ENCODE measurements at places on chromosomes 7 and 10. TPM values are rescaled to one million over a fixed set of nuclear protein-coding genes. Genes with fewer than 3 reads are reported as not detected.
A peak's percentile ranks its signal among the peaks of the same experiment; 100 is the strongest.

The ATRNL1 gene
- total RNA-seq = 15.1 TPM

DNA sequence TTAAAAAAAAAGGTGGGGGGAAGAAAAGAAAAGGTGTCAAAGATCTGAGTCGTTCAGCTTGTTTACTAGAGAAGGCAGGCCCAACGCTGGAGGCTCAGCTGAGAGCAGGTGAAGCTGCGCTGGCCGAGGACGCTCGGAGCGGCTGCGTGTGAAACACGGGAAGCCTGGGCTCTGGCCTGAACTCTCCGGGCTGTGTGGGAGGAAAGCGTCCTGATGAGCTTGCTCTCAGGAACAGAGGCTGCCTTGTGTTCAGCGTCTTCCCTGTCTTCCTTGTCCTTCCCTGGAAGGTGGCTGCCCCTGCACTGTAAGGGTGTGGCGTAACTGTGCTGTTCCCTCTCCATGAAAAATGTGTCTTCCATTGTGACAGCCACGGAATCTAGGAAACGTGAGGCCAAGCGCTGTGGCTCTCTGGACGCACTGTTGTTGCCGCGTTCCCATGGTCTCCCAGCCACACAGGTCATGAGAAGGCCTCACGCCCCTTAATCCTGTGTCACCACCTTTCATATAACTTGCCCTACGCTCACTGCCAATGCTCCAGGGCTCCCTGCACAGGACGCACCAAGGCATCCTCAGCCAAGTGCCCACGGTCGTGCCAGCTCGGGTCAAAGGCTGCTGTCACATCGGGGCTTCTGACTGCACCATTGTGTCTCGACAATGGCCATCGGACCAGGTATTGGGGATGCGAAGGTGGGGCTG is 15.8 kb downstream of the IL15RA start:
- no peak for DNase-seq

The NUDT5 gene
- 20.8 TPM for total RNA-seq

The NXPH1 gene
- not detected for total RNA-seq

DNA sequence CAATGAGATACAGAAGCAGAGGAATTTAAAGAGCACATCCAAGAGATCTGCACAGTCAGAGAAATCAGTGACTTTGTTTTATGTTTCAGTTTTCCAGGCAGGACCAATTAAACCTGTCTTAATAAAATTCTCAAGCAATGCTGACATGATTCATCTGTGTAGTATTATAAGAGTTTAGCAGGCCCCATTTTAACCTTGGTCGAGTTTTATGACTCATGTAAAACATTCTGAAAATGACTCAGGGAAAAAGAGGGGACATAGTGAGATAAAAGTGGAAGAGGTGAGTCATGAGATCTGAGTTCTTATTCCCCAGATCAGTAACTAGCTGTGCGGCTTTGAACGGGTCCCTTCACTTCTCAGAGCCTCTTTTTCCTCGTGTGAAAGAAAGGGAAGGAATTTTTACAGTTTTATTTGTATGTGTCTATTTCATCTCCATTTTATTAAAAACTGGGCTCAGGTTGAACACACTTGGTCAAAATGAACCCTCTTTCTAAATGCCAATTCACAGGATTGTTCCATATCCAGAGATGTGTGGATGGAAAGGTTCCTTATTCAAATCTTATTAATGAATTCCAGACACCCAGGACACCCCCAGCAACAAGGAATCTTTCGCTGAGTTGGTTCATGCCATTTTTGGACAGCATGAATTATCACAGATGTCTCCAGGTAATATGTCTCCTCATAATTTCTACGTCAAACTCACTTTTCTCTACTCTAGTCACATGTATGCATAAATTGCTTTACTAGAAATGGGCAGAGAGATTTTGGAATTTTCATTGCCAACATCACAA is 143.2 kb downstream of the JAZF1 start:
- no peak for DNase-seq

- no peak for DNase-seq
Observed at GRCh38 chr10:70730955-70731354, 54.2 kb downstream of the TBATA start.

The JAKMIP3 gene
- 0.83 TPM for total RNA-seq

The MEIG1 gene
- not detected for total RNA-seq

The SPDYE9 gene
- not detected for total RNA-seq

GRCh38 chr10:99659868-99660366 is 608 bp downstream of the ENTPD7 start:
- DNase-seq = no peak

DNA sequence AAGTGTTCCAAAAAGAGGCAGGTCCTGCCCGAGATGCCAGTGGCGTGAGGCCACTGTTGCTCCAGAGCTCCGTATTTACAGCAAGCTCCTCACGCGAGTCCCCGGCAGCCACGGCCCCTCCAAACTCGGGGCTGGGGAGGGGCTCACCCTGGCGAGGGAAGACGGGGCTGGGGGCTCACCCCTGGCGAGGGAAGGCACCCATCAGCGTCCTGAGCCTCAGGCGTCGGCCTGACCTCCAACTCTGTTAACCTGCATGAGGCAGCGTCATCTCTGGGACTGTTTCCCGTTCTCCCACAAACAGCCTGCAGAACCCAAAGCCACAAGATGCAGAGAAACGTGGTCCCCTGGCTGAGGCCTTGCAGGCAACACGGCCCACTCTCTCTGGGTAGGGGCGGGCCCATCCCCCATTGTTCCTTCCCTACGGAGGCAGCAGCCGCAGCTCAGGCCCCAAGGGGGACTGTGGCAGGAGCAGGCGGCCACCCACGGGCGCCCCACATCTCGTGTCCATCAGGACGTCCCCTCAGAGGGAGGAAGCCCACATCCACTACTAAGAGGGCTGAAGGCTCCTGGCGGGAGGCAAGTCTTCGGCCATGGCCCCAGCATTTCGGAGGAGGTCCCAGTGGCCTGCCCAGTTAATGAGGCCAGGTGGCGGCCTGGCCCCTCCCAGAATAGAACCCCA is 4.2 kb upstream of the ADGRA1 start:
- no peak for DNase-seq

The CCDC146 gene
- 14.1 TPM for total RNA-seq

GRCh38 chr10:6168084-6168483 is 34.6 kb upstream of the PFKFB3 start:
- no peak for DNase-seq

DNA sequence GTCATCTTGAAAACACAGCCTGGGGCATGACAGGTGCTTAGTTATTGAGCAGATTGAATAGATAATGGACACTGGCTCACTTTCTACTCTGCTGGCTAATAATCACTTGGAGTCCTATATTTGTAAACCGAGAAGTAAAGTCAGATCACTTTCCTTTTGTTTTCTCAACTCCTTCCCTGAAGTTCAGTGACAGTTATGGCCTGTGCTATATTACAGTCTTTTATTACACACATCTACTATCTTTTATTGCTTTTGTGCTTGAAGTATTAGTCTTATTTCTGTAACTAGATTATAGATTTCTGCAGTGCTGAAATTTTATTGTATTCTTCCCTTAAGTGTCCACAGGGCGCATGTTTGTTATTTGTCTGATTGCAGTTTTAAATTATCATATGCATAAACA is 136.4 kb upstream of the TAC1 start:
- DNase-seq = no peak

The FFAR4 gene
- total RNA-seq = 0.34 TPM

DNA sequence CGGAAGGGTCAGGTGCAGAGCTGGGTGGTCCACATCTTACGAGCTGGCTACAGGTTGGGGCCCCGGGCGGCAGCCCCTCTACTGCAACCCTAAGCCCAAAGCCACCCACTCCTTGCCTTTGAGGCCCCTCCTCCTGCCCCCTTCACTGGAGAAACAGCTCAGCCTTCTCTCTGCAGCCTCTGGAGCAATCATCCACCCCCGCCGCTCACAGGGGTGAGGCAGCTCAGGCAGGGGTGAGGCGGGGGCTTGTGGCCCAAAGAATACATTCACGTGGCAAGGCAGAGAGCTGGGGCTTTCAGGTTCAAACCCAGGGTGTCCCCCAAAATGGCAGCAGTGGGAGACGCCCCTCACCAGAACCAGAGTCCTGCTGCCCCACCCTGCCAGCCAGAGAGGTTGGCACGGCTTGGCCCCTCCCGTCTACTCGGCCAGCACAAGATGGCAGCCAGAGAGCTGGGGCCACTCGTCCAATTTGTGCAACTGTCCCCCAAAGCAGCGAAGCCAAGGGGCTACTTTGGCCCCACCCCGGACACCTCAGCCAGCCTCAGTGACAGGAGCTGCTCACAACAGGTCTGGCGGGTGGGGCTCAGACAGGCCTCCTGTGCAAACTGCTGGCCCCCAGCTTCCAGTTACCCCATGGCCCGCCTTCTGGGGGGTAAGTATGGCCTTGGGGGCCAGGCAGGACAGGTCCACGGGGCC is 7.2 kb downstream of the GNB2 start:
- no peak for DNase-seq

DNA sequence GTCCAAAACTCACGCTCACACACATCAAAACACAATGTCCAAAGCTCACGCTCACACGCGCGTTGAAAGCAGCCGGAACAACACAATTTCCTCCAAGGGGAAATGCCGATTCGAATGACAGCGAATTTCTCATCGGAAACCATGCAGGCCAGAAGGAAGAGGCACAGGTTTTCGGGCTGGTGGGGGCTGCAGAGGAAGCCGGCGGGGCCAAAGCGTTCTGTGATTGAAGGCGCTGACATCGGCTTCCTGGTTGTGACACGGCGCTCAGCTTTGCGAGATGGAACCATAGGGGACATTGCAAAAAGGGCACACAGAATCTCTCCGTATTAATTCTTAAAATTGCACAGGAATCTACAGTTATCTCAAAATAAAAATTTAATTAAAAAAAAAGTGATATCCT is 61.3 kb downstream of the FOXL3 start:
- DNase-seq = no peak

GRCh38 chr10:127424594-127425264 is 124.4 kb upstream of the NPS start:
- DNase-seq = no peak

GRCh38 chr10:48667960-48668590 is 16.6 kb upstream of the WDFY4 start:
- peak; percentile 89 for DNase-seq

The CACNA2D1 gene
- 51.5 TPM for total RNA-seq

GRCh38 chr7:148901178-148901577 is 17.1 kb upstream of the EZH2 start:
- peak; percentile 70 for DNase-seq

DNA sequence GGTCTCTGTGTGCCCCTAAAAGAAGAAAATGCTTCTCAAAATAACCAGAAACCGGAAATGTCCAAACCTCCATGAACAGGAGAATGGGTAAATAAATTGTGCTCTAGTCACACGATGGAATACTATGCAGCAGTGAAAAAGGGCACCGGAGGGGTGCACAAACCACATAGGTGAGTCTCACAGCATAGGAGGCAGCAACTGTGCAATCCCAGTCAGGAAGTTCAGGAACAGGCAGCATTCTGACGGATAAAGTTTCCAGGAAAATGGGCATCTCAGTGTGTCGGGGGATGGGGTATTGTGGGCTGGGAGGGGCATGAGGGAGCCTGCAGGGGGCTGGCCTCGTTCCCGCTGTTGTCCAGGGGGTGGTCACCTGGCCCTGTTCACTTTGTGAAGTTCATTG is 63.1 kb downstream of the MICALL2 start:
- no peak for DNase-seq

DNA sequence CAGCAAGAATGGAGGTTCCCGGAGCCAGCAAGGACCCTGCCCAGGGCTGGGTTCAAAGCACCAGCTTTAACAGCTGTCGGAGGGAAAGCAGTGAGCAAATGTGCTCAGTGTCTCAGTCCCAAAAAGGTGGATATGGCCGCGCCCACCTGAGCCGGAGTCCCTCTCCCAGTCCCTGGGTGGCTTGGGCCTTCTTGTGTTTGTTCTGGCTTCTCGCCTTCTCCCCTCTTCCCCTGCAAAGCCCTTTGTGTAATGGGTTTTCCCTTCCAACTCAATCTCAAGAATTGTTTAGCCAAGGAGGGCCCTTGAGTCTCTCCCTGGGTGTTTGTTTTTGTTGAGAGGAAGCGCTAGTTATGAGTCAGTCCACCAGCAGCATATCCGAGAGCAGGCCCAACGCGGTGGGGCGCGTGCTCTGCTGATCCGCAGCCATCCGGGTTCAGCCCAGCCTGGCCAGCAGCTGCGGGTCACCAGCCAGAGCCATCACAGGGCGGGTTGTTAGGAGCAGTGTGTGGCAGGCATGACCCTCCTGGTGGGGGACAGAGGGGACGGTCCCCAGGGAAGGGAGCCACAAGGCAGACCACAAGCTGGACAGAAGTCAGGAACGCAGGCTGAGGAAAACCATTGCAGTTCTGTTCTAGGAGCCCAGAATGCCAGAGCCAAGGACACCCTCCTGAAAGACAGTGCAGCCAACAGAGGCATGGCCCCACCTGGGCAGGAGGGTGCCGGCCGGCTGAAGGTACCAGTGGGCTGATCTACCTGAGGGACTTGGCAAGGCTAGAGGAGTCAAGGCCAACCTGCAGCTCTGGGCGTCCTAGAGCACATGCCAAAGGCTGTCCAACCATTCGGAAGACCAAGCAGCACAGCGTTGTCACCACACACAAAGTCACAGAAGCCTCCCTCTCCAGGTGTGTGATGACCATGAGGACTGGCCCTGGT is 21.3 kb downstream of the CALML3 start:
- DNase-seq = no peak

The POLR3A gene
- total RNA-seq = 9.3 TPM

DNA sequence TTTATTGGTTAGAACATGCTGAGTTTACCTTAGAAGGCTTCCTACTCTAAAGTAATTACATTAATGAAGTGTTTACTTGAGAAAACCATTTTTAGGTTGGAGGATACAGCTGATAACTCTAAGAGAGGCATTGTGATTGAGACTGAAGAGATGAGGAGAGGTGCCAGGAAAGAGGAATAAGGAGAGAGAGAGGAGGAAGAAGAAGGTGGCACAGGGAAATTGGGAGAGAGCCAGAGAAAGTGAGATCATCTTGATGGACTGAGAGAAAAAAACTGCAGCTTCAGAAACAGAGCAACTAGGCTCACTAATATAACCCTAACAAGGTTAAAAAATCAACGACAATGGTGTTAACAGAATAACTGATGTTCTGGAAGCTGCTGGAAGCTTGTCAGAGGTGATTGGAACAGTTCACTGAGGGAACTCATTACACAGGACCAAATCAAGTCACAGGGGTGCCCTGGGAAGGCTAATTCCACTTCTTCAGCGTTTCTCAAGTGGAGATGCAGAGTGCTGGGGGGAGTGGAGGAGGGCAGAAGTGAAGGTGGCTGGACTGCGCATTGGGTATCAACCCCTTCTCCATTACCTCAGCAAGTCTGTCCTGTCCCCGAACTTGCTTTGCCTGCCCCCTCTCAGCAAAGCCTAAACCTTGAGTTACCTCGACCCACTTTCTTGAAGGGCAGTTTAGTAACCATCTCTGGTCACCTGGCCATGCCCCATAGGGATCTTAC is 6.9 kb upstream of the SORBS1 start:
- no peak for DNase-seq

- DNase-seq = peak; percentile 37
Observed at GRCh38 chr7:51138123-51139085, 178.2 kb downstream of the COBL start.

GRCh38 chr10:106226142-106226541 is 938.4 kb downstream of the SORCS1 start:
- DNase-seq = no peak

DNA sequence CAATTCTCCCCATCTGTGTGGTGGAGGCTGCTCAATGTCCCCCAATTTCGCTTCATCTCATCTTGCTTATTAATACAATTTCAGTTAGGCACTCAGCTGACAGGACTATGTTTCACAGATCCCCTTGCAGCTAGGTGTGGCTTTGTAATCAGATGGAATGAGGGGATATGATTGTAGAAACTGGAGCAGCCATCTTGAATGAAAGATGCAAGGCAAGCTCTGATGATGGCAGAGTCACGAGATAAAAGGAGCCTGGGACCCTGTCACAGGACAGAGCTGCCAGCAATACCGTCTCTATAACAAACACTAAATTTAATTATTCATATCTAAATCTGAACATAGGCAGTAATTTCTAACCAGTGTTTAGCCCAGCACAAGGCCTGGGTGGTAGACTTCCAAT is 991 bp upstream of the DLD start:
- DNase-seq = no peak

GRCh38 chr7:91285696-91286355 is 21.6 kb downstream of the FZD1 start:
- no peak for DNase-seq

Measured in esophagus muscularis mucosa (tissue), 4 donors.